ENCODE measurements at places on chromosomes 13 and 19.

GRCh38 chr19:51586103-51586728 is 15.1 kb downstream of the ZNF175 start:
- DNase-seq: no peak

GRCh38 chr13:102369302-102369701 is 32.5 kb downstream of the FGF14 start:
- no peak for DNase-seq

DNA sequence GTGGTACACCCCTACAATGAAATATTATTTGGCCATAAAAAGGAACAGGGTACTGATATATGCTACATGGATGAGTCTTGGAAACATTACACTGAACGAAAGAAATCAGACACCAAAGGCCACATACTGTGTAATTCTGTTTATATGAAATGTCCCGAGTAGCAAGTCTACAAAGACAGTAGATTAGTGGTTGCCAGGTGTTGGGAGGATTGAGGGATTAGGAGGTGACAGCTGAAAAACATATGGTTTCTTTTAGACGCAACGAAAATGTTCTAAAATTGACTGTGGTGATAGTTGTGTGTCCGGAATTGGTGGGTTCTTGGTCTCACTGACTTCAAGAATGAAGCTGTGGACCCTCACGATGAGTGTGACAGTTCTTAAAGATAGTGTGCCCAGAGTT is 35.1 kb downstream of the IL17D start:
- no peak for DNase-seq

DNA sequence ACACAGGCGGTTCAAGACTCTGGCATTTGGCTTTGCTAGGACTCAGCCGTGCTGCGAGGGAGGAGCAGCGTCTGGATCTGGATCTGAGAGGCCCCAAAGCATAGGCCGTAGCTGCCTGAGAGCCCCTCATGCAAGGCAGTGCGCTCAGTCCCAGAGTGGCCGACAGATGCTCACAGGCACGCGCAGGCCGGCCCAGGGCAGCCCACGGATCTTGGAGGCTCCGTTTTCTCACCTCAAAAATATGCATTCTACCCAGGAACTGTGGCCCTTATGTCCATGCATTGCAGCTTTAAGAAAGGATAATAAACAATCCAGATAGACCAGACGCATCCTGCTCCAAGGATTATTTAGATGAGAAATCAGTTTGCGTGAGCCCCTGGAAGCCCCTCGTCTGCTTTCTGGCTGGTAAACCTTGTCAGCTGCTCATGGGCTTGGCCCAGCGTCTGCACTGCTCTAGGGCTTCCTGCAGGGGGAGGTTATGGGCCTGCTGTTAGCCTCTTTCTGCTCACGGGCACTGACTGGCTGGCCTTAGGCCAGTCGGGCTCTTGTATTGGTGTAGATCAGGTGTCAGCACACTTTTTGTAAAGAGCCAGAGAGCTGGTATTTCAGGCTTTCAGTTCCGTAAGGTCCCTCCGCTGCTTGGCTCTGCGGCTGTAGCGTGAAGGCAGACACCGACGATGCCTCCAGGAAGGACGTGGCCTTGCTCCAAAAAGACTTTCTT is 24.2 kb downstream of the TEX29 start:
- DNase-seq: no peak

- no peak for DNase-seq
Observed at GRCh38 chr19:40650749-40651305, 39.6 kb downstream of the NUMBL start.

DNA sequence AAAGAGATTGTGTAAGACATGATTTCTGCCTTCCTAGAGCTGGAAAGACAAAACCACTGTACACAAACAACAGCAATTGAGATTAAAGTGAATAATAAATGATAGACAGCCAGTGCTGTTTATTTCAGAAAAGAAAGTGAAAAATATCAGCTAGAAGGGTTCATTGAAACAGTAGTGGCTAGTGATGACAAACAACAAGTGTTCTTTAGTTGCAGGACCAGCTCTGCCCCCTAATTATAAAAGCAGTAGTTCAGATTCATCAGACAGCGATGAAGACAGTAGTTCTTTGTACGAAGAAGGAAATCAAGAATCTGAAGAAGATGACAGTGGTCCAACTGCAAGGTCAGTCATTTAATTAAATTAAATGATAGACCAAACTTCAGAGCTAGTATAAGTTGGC is 14.8 kb downstream of the GPALPP1 start:
- no peak for DNase-seq

DNA sequence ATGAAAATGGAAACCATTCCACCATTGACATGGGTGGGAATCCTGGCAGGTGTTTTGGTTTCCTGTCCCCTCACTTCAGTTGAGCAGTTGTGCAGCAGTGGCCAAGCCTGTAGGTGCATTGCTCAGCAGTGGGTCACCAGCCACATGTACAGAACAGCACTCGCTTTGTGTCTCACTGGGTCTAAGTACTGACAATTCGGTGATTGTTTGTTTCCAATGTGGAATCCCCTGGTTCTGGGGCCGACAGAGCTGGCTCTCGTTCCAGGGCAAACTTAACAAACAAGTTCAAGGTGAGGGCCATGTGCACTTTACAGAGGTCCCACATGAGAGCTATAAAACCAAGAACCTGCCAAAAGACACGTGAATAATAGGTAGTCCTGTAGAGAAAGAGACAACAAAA is 54.1 kb upstream of the SPATA13 start:
- no peak for DNase-seq

GRCh38 chr19:29837448-29837981 is 25.7 kb downstream of the CCNE1 start:
- DNase-seq: no peak

GRCh38 chr19:38682872-38683392 is 35.5 kb downstream of the ACTN4 start:
- no peak for DNase-seq

DNA sequence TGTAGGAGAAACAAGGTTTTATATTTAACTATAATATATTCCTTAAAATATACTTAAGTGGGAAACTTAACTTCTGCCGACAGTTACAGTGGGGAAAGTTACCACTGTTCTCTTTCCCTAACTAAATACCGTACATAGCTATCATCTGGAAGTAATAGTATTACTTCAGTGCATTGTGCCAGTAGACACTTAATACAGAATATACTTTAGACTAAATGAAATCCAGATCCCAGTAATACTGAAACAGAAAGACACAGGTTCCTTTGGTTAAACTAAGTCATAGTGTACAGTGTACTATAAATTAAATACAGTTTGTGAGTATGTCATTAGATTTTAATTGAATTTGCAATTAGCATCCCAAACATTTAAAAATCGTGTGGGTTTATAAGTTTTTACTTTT is 107.5 kb downstream of the PCCA start:
- no peak for DNase-seq

DNA sequence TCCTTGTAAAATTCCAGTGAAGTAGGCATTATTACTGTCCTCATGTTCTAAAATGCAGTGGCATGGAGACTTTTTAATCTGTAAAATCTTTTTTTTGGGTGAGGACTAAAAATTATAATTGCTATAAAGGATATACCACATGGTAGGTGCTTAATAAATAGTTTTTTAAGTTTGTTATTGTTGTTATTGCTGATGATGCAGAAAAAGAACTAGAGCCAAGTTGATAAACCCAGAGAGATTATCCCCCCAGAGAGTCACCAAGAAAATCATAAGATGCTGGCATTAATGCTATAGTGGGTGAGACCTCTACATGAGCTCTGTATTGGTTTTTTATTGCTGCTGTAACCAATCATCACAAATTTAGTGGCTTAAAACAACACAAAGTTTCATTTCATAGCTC is 44.3 kb upstream of the CNMD start:
- DNase-seq: no peak

DNA sequence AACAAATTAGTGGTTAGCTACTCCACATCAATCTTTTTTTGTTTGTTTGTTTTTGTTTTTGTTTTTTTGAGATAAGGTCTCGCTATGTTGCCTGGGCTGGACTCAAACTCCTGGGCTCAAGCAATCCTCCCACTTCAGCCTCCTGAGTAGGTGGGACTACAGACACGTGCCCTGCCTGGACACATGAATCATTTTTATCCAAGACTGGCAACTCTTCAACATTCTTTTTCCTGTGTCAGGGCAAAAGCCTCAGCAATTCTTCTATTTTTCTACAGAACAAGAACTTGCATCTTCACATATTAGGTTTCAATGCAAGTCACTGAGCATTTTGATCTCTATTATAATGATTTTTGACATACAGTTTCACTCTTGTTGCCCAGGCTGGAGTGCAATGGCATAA is 76.8 kb upstream of the LRCH1 start:
- no peak for DNase-seq

All from urinary bladder (tissue), 4 donors.